ENCODE measurements at places on chromosomes 7 and 10.

- DNase-seq: no peak
Observed at GRCh38 chr7:78437118-78437517, 638.5 kb downstream of the PHTF2 start.

- no peak for DNase-seq
Observed at GRCh38 chr7:157893535-157894044, 556.8 kb downstream of the DNAJB6 start.

DNA sequence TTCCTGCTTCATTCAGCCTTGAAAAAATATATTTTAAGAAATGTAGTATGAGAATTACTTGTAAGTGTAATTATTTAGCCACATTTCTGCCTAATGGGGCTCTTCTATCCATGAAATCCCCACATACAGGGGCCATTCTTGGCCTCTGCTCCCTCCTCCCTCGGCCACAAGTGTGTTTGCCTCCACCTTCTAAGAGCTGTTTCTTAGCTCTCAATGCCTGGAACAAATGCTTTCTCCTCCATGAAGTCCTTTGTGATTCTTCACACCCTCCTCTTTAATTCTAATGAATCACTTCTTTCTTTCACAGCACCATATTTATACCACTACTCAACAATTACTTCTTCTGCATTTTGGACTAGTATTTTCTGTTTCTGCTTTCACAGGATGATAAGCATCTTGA, 88.8 kb upstream of the BET1 start:
- no peak for DNase-seq

GRCh38 chr10:133087045-133087678, 562 bp upstream of the ADGRA1 start:
- DNase-seq: no peak

- no peak for DNase-seq
Observed at GRCh38 chr7:6159097-6159483, 113.3 kb downstream of the CYTH3 start.

DNA sequence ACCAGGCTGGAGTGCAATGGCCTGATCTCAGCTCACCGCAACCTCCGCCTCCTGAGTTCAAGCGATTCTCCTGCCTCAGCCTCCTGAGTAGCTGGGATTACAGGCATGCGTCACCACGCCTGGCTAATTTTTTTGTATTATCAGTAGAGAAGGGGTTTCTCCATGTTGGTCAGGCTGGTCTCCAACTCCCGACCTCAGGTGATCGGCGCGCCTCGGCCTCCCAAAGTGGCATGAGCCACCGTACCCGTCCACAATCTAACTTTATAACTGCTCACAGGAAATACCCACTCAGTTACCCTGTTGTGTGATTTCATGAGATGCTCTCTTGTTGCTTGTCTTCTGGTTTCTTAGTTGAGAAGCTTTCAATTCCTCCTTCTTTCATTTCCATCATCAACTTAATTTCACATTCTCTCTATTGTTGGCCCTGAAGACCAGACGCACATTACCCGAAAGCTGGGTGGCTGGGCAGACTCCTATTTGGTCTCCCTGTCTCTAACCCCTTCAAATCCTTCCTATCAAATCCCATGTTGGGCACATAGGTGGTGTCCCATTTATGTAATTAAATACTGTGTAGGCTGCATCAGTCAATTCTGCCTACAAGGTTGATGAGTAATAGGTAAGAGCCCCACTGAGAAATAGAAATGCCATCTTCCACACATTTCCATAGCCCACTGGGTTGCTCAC, 1.1 kb upstream of the GSTO2 start:
- DNase-seq: no peak

GRCh38 chr7:104934665-104935064, 79.3 kb upstream of the KMT2E start:
- no peak for DNase-seq

DNA sequence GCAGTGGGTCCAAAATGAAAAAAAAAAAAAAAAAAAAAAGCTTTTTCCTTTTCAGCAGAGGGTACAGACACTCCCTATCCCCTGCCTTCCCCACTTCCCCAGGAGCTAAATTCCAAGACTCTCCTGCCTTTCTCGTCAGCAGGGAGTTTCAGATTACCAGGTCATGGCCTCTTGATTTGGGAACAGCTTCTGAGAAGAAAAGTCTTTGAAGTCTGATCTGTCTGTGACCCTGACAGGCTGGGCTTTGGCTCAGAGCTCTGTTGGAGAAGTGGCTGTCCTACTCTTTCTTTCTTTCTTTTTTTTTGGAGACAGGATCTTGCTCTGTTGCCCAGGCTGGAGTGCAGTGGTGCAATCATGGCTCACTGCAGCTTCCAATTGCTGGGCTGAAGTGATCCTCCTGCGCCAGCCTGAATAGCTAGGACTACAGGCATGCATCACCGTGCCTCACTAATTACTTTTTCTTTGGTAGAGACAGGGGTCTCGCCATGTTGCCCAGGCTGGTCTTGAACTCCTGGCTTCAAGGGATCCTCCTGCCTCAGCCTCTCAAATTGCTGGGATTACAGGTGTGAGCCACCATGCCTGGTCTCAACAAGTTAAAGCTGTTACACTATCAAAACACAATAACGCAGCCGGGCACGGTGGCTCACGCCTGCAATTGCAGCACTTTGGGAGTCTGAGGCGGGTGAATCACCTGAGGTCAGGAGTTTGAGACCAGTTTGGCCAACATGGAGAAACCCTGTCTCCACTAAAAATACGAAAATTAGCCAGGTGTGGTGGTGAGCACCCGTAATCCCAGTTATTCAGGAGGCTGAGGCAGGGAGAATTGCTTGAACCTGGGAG, 59.9 kb downstream of the COL26A1 start:
- DNase-seq: no peak

DNA sequence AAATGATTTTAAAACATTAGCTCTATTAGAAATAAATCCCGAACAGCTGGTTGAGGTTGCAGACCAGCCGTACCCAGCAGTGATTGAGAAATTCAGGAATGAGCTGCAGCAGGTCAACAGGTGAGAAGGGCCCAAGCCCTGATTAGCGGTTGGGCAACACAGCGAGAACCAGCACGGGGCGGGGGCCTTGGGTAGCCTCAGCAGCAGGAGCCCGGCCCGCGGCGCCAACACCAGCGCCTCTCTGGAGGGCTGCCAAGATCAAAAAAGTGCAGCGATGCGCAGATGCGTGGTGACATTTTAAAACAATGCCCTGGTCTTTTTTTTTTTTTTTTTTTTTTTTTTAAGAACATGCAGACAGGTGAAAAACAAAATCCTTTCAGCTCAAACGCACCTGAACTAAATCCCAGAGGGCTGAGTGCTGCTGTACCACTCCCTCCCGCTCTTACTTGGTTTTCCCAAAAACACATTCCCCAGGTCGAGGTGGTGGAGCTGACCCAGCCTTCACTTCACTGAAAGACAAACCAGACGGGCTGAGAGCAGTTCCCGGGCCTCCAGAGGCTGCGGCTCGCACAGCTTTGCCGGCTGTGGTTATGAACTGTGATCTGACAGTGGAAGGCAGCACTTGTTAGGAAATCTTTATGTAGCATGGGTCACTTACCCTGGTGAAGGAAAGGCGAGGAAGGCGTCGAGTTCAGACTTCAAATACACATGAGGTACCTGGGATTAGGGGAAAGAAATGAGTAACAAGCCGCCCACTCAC, 579.4 kb downstream of the SDK1 start:
- no peak for DNase-seq

GRCh38 chr7:143408252-143408685, 387 bp downstream of the EPHA1 start:
- DNase-seq: no peak

DNA sequence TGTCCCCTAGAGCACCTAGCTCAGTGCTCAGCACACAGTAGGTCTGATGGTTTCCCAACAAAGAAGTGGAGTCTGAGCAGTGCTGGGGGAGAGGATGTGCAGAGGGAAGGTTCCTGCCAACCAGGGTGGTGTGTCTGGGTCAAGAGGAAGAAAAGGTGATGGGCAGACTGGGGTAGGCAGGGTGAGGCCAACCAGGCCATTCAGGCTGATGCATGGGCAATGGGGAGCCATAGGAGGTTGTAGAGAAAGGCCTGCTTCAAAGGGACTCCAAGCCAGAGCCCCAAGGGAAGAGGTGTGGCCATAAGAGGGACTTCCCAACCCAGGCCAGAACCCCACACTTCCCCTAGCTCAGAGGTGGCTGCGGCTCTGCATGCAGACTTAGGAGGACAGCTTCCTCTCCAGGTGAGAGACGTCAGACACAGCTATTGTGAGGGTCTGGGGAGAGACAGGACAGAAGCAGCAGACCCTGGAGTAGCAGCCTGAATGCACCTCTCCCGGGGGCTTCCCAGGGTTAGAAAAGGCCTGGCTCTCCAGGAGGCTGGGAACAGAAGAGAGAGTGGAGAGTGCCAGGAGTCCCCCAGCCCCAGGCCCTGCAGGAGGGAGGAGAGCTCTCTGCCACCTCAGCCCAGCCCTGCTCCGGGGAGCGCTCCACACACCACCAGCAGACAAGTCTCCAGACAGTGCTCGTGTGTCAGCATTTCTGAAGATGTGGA, 87.4 kb upstream of the ZMIZ1 start:
- peak; percentile 61 for DNase-seq

GRCh38 chr7:39608278-39608677, 15.1 kb upstream of the RALA start:
- no peak for DNase-seq

- no peak for DNase-seq
Observed at GRCh38 chr10:129096065-129096984, 370.7 kb upstream of the MGMT start.

- no peak for DNase-seq
Observed at GRCh38 chr10:118256825-118257570, 85.1 kb downstream of the FAM204A start.

- DNase-seq: no peak
Observed at GRCh38 chr10:1048349-1048731, 579 bp downstream of the IDI1 start.

- no peak for DNase-seq
Observed at GRCh38 chr10:131017566-131018285, 293.8 kb downstream of the TCERG1L start.

- DNase-seq: peak; percentile 46
Observed at GRCh38 chr7:47357863-47358262, 224.0 kb downstream of the TNS3 start.

DNA sequence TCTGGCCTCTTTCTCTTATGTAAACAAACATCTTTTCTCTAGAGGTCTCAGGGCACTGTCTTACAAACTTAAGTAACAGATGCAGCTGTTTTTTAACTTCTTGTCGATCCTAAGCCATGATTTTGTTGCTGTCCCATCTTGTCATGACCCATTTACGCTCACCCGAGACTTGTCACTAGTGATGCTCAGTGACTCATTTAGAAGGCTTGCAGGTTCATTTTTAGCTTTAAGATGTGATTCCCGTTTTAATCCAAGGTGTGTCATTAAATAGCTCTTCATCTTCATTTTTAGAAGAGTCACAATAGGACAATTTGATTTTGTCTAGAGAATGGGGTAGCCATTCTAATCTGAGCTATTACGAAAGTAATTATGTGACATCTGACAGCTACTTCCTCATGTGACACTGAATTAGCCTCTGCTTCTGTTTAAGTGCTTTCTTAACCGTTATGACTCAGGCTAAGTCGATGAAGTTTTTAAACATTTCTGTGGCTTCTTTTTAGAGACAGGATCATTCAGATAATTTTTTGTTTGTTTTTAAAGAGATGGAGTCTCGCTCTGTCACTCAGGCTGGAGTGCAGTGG, 42.7 kb downstream of the SPDYE5 start:
- peak; percentile 78 for DNase-seq

DNA sequence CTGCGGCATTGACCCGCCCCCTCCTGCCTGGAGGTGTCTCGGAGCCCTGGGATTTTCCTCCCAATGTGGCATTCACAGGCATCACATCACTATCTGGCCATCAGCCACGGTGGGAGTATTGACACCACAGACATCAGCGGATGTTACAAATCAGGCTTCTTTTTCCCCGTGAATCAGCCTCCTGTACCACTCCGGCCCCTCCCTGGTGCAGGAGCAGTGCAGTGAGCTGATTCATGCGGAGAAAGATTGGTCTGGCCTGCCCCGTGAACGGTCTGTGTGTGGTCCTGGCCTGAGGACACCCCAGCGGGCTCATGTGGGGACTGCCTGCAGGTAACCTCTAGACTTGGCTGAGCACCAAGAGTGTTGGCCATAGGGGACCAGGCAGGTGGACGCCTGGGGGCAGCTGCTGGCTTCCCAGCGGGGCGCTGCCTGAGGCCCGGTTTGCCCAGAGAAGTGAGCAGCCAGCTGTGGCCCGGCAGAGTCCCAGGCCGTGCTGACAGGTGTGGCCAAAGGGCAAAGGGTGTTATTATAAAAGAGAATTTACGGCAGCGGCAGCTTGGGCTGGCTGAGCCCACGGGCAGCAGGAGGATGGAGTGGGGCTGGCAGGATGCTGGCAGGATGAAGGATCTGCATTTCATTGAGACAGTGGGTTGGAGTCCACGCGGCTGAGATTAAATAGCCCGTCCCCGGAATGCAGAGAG, 32.1 kb upstream of the GNA12 start:
- DNase-seq: no peak

DNA sequence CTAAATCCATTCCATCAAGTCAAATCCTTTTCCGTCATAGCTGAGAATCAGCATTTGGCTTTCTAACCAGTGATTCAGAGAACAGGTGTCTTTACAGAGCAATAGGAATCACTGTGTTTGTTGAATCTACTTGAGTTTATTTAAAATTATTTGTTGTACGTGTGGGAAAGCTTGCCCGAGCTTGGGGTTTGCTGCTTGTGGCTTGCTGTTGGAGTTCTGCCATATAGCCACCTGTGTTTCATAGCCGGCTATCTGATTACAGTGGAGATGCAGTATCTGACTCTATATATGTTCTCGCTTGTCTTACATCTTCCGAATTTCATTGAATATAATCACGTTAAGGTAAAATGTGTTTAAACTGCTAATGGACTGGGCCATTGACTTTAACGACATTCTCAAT, 274.3 kb upstream of the MKI67 start:
- DNase-seq: no peak

DNA sequence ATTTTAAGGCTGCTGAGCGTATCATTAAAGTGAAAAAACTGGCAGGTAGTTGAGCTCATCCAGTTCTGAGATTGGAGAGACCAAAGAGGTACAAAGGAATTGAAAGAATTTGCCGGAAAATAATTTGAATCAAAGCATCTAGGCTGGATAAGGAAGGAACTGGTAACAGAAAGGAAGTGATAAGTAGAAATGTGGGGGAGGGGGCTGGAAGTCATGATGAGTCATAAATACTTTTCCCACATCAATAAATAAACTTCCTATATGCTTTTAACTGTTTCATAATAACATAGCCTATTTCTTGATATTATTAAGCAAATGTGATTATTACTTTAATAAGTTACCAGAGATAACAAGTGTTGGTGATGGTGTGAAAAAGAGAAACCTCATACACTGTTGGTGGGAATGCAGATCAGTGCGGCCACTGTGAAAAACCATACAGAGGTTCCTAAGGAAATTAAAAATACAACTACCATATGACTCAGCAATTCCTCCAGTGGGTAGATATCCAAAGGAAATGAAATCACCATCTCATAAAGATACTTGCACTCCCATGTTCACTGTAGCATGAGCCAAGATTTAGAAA, 27.0 kb downstream of the ZNF438 start:
- no peak for DNase-seq

GRCh38 chr7:159010411-159010810, 134.3 kb downstream of the VIPR2 start:
- no peak for DNase-seq
